Stimulated activated CD8-positive, alpha-beta memory T cell treated with anti-CD3 and anti-CD28 coated beads, Interleukin-2, amount 100 ng/mL, for 1 hour (primary cell): ENCODE measurements at places on chromosomes 7 and 10.

DNA sequence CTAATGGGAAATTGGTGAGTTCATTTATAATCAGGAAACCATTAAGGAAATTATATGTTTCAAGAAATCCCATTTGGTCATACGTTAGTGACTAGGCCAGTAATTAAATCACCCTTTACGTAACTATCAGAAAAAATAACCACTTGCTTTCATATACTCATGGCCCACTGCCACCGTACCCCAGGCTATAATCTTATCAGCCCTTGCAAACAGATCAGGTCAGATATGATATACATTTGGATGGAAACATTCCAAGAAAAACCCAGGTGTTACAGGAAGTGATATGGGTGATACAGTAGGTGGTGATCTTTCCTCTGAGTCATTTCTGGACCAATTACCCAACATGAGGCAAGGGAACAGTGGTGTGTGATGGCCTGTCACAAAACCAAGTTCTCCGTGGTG, 481.0 kb upstream of the SEMA3A start:
- no peak for DNase-seq

- DNase-seq, result no peak
Observed at GRCh38 chr10:68118657-68119056, 9.4 kb downstream of the MYPN start.

DNA sequence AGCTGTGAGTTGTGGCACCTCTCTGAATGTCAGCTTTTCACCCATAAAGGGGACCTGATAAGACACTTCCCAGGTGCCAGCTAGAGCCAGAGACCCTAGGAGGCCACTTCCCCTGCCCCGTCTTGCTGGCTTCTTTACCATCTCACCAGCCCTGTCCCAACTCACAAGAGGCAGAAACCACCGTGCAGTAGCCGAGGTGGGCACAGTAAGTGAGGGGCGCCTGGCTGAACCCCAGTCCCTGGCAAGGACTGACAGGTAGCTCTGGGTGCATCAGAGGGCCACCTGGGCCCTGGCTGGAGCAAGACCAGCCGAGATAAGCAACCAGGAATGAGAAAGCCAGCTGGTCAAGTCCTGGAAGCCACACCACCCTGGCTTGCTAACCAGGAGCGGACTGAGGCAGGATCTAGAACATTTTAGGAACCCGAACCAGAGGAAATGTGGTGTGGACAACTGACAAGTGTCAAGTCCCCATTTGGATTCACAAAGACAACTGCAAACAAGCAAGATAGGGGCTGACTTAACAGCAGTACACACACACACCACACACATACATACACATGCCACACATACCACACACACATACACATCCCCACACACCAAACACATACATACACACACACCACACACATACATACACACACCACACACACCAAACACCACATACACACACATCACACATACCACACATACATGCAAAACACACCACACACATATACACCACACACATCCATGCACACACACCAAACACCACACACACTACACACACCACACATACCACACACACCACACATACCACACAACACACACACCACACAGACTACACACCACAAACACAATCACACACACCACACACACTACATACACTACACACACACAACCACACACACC, 20.8 kb downstream of the OGDHL start:
- DNase-seq, result no peak

DNA sequence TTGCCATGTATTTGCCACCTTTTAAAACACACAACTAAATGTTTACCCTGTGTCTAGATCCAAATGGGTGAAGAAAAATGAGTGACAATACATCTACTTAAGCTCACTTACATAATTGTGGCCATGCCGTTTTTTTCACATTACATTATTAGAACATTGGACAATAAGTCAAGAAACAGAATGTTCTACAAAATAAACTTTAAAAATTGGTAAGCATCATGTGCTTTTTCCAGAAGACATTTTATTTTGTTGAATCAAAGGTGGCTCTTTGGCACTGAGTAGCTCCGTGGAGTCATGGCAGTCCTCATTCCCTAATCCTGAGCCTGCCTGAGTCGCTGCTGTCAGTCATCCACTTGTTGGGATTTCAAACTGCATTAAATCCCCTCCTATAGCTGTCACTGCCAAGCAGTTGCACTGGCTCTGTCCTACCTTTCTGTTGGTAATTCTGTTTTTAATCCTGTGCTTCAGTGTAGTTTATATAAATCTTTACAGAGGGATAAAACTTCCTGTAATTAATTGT, 32.3 kb downstream of the CAV1 start:
- no peak for DNase-seq

- no peak for DNase-seq
Observed at GRCh38 chr7:117502331-117502730, 22.5 kb downstream of the CFTR start.

DNA sequence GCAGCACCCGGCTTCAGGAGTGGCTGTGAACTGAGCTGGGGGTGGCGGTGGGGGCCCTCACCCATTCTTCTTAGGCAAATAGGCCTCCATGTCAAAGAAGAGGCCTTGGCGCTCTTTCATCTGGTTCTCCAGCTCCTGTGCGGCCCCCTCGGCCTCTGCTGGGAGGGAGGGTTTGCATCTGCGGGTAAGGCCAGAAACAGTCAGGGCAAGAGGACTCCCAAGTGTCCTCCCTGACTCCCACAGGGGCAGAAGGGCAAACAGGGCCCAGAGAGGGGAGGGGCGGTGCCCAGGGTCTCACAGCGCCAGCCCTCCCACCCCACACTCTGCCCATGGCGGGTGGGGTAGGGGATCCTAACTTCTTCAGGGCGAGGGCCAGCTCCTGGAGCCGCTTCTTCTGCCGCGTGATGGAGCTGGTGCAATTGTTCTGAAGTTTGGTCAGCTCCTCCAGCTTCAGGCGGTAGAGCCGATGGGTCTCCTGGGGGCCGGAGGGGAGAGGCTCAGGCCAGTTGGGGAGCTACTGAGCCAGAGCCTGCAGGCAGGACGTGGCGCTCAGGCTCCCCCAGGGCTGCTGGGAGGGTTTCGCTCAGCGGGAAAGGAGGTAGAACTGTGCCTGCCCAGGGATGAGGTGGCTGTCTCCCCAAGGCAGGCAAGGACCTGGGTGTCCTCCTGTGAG, 2.2 kb downstream of the TMEM120A start:
- no peak for DNase-seq

DNA sequence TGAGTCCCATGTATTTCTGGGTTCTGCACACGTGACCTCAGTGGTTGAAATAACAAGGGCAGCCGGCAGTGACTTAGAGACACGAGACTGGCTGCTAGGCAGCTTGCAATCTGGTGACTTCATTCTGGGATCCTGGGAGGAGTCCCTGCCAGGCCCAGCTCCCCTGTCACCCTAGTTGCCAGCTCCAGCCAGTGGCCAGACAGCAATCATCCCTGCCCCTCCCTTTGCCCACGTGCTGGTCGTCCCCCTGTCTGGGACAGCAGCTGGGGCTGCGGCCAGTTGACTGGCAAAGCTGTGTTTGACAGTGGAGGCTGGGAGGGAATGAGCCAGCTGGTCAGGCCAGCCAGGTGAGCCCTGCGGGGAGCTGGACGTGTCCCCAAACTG, 30.0 kb downstream of the ADGRA1 start:
- no peak for DNase-seq

GRCh38 chr10:50993771-50994251, 80.5 kb upstream of the PRKG1 start:
- DNase-seq, result no peak

GRCh38 chr10:29377333-29377961, 88.6 kb downstream of the LYZL1 start:
- no peak for DNase-seq

GRCh38 chr10:78759456-78760120, 309.2 kb upstream of the ZMIZ1 start:
- no peak for DNase-seq

GRCh38 chr7:47340517-47340916, 241.4 kb downstream of the TNS3 start:
- no peak for DNase-seq

GRCh38 chr7:85567983-85568382, 381.1 kb upstream of the SEMA3D start:
- DNase-seq, result no peak

DNA sequence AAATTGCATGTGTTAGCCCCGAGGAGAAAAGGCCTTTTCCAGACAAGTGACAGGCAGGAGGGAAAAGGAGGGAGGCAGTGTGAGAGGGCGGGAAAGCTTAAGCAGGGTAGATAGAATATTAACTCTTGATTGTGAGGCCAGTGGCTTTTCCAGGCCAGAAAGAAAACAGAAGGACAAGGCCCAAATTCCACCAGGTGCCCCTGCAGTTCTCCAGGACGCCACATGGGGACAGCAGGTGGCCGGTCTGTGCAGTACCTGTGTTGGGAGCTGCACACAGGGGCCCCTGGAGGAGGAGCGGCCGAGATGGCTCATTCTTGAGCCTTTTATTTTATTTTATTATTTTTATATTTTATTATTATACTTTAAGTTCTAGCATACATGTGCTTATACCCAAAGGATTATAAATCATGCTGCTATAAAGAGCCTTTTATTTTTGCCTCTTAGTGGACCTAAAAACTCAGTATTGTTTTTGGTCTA, 141.3 kb upstream of the KLF14 start:
- no peak for DNase-seq

GRCh38 chr10:127911218-127911866, 4.4 kb downstream of the PTPRE start:
- no peak for DNase-seq

GRCh38 chr10:90598513-90598912, 259.3 kb downstream of the HTR7 start:
- DNase-seq, result no peak

DNA sequence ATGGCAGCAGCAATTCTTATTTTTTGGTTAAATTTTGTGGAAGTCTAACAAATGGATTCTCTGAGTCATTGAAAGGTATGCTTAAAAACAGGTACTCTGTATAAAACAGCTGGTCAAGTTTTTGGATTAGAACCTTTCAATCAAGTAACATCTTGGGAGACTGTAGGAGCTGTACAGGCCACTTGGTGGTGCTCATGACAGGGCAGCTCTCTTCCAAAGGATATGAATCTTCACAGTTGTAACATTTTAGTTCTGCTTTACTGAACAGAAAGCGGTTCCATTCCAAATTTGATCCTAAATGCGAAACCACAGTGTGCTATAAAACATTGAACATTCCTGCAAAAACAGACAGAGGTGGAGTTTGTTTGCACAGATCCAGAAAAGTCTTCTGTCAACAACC, 44.5 kb upstream of the AGR3 start:
- DNase-seq, result no peak

- DNase-seq, result no peak
Observed at GRCh38 chr10:35140727-35141126, 14.1 kb downstream of the CREM start.

DNA sequence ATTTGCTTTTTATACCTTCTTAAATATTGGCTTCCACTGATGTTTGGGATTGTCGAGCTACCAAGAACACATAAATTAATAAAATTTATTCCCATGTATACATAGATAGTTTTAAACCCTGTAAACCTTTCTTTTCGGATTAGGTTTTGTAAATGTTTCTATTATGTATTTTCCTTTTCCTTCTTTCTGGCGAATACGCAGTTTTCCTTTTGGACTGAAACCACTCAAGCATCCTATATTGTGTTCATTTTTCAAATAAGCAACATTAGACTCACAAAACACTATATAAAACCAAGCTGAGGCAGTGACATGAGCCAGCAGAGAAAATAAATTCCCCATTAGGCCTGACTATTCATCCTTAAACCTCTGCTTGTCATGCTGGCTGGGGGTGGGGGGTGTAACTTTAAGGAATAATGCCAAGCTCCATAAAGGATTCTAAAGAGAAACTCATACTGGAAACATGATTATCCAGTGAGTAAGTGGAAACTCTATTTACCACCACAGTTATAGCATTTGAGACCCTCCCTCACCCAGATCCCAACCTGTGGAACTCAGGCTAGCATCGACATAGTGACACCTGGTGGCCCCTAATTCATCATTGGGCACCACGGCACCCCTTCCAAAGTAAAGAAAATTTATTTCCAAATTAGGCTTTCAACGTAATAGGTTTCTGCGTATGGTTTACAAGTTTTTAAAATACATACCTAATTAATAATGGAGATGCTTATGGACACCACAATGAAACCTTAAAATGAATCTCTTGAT, 86.5 kb upstream of the CELF2 start:
- DNase-seq, result no peak

GRCh38 chr7:155468785-155469148, 10.8 kb downstream of the EN2 start:
- DNase-seq, result no peak

DNA sequence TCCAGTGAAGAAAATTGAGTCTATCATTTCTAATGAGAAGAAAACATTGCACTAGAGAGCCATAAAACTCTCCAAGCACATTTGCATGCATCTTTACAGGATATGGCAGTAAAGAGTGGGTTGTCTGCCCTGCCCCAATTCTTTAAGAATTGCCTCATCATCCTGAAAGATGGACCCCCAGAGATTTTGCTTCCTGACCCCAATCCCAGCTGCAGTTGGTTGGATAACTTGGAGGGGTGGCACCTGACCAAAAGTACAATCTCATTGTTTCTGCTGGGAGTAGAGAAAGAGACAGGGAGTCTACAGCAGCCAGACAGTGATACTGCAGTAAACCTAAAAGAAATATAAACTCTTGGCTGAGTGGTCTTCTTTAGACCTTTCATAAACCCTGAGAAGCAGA, 49.1 kb upstream of the ADCY1 start:
- no peak for DNase-seq

DNA sequence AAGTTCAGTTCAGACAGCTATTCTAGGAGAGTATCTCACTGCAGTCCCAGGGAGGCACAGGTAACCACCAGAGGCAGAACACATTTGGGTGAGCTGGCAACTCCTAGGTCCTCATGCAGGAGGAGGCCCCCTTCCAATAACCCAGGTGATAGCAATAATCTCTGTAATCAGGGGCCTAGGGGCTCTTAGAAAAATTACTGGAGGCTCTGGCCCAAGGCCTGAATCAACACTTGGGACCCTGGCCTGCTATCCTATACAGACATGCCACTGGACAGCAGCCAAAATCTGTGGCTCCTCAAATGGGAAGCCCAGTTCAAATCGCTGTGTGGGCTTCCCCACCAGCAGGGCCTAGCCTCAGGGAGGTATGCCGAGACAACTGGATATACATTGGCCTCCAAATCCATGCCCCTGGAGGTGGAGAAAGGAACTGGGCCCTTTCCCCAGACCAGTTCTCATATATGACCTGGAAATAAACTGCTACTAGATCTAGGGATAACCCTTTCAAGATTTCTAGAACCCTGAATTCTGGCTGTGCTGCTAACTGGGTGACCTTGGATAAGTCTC, 1.6 kb downstream of the AVPI1 start:
- no peak for DNase-seq
